ENCODE measurements at places on chromosomes 16 and 17. TPM values are rescaled to one million over a fixed set of nuclear protein-coding genes. Genes with fewer than 3 reads are reported as not detected.

CD300H gene
- not detected for total RNA-seq

- DNase-seq = no peak
Measured at GRCh38 chr17:37671824-37672547, 28.7 kb upstream of the DDX52 start.

GRCh38 chr16:64004116-64004515 lies 1117.7 kb downstream of the CDH11 start:
- no peak for DNase-seq

- no peak for DNase-seq
Measured at GRCh38 chr16:677316-678190, 2.1 kb downstream of the RHBDL1 start.

TMEM219 gene
- 35.5 TPM for total RNA-seq

GRCh38 chr17:35742896-35743477 lies 10.1 kb downstream of the GAS2L2 start:
- no peak for DNase-seq

ST6GALNAC1 gene
- 1.1 TPM for total RNA-seq

MYCBPAP gene
- total RNA-seq = 5.8 TPM

TRAP1 gene
- 396 TPM for total RNA-seq

GRCh38 chr16:68298907-68299561 lies 11.7 kb downstream of the SLC7A6OS start:
- DNase-seq = no peak
